ENCODE measurements at places on chromosomes 11 and 22.
A peak's percentile ranks its signal among the peaks of the same experiment; 100 is the strongest.

- peak; percentile 26 for DNase-seq
These were observed 40.7 kb downstream of the CSTPP1 start for GRCh38 chr11:46977038-46977813.

DNA sequence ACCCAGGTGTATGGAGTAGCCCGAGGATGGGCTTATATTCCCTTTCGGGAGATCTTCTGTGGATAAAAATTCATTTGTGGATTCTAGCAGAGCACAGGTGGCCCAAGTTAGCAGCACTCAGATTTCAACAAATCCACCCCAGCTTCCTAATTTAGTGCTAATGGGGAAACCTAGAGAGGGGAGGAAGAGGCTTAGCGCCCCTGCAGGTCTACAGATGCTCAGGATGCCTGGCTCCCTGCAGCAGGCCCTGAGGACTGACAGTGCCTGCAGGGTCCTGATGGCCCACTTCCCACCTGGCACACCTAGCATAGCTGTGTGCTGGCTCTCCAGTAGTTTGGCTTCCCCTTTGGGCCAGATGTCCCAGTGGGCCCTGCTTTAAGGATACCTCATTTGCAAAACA, 6.5 kb downstream of the DGAT2 start:
- DNase-seq = no peak

DNA sequence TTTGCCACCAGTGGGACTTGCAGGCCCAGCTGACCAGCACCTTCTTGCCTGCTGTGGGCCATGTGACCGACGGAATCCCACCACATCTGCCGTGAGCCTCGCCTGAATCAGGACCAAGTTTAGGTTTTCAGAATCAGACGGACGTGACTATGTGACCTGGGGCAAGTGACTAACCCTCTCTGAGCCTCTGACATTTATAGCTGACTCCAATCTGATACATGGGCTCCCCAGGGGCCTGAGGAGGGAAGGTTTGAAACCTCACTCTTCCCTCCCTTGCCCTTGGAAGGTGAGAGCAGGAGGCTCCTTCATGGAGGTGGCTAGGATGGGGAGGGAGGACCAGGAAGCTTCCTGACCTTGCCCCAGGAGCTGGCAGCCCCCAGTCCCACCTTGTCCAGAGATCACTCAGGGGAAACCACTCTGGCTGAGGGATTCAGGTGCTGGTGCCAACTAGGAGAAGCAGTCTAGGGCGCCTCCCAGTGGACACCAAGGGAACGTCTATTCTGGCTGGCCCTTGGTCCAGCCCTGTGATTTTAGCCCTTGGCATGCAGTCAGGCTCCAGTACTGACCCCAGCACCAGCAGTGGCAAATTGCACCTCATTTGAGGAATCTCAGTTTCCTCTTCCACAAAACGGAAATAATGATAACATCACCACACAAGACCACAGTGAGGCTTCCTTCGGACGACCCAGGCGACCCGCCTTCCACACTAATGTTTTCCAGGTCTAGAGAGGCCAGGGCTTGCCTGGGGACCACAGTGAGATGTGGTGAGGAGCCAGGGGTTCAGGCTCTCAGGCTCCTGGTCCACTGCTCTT, 47.2 kb upstream of the SYT7 start:
- DNase-seq = peak; percentile 16

- no peak for DNase-seq
These were observed 13.0 kb upstream of the MYEOV start for GRCh38 chr11:69280994-69281393.

- no peak for DNase-seq
These were observed 237.8 kb downstream of the TBC1D22A start for GRCh38 chr22:47000256-47000655.

GRCh38 chr11:56089697-56090096, 3.4 kb upstream of the OR8I2 start:
- no peak for DNase-seq

GRCh38 chr11:68004551-68005335, 846 bp upstream of the UNC93B1 start:
- no peak for DNase-seq

DNA sequence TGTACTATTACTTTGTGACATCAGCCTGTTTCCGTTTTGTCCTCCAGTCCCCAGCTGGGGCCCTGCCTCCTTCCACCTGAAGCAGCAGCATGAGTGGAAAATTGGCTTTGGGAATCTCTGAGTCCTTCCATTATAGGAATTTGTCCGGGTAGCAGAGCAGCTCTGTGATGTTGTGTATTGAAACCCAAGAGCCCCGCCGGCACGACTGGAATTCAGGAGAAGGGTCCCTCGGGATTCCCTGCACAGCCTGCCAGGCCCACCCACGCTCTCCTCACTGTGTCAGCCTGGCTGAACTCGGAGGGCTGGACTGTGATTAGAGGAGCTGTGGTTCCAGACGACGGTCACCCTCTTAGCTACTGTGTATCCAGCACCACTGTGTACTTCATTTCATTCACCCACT, 18.8 kb upstream of the TSPAN18 start:
- DNase-seq = no peak

- DNase-seq = no peak
These were observed 49.4 kb downstream of the MN1 start for GRCh38 chr22:27752141-27752540.

GRCh38 chr11:103878646-103879045, 157.8 kb upstream of the DDI1 start:
- DNase-seq = no peak

GRCh38 chr11:15837901-15838489, 518.4 kb downstream of the SOX6 start:
- DNase-seq = no peak

GRCh38 chr11:2189938-2190656, 18.5 kb upstream of the TH start:
- DNase-seq = no peak

DNA sequence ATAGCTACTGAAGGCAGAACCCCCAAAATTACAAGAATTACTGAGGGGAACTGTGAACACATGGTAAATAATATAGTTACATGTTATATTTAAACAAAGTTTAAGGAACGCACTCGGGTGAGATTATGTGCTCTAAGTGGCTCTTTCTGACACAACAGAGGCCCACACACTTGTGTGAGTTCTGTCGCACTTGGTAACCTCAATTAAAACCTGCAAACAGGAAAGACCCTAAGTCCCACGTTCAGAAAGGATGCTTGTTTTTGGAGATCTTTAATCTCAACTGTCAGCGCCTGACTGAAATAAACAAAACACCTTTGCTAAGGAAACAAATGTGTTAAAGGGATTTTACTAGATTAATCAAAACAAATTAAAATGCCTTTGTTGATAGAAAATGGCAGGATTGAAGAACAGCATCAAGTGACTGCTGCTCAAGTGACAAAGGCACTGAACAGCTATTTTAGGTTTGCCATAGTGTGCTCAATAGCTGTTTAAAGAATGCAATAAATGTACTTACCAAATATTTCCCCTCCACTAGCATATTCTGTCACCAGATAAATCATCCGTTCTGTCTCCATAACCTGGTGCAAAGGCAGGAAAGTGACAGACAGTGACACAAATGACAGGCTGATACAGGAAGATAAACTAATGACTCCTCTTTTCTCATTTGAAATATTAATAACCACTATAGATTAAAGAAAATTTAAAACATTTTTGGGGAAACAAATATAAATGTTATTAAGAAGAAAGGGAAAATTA, 116.3 kb upstream of the APOA1 start:
- no peak for DNase-seq

- DNase-seq = no peak
These were observed 40.1 kb downstream of the REXO2 start for GRCh38 chr11:114479331-114479730.

DNA sequence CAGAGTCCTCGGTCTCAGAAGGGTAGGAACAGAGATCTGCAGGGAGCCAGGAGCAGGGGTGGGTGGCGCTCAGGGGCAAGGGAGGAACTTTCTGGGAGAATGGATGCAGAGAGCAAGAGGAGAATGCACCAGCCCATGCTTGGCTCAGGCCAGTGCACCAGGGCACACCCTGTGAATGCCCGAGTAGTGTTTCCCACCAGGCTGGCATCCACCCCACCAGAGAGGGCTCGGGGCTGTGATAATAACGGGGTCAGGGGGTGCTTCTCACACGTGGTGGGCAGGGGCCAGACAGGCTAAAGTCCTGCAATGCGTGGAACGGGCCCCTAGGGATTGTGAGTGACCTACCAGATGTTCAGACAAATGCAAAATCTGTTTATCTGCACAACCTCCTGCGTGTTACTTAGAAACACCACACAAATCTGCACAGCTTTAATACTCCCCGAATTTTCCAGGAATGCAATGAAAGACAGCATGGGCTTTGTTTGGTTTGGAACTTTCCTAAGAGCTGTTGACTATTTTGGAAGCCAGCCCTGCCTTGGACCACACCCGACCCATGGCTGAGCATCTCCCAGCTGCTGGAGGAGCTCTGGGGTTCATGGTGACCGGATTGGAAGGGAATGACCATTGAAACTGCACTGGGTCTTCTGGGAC, 368.3 kb downstream of the SHANK2 start:
- DNase-seq = no peak

DNA sequence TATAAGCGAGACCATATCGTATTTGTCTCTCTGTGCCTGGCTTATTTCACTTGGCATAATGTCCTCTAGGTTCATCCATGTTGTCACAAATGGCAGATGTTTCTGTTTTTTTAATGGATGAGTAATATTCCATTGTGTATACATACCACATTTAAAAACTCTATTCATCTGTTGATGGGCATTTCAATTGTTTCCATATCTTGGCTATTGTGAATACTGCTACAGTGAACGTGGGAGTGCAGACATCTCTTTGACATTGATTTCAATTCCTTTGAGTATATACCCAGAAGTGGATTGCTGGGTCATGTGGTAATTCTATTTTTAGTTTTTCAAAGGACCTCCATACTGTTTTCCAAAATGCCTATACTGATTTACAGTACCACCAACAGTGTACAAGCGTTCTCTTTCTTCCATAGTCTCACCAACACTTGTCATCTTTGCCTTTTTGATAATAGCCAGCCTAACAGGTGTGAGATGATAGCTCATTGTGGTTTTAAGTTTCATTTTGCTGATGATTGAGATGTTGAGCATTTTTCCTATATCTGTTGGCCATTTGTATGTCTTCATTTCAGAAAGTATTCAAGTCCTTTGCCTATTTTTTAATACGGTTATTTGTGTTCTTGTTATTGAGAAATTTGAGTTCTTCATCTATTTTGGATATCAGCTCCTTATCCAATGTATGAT, 194.7 kb upstream of the E2F8 start:
- no peak for DNase-seq

GRCh38 chr22:30866811-30867271, 101.7 kb downstream of the MORC2 start:
- DNase-seq = no peak

- DNase-seq = no peak
These were observed 503.2 kb upstream of the B3GAT1 start for GRCh38 chr11:134915212-134915611.

DNA sequence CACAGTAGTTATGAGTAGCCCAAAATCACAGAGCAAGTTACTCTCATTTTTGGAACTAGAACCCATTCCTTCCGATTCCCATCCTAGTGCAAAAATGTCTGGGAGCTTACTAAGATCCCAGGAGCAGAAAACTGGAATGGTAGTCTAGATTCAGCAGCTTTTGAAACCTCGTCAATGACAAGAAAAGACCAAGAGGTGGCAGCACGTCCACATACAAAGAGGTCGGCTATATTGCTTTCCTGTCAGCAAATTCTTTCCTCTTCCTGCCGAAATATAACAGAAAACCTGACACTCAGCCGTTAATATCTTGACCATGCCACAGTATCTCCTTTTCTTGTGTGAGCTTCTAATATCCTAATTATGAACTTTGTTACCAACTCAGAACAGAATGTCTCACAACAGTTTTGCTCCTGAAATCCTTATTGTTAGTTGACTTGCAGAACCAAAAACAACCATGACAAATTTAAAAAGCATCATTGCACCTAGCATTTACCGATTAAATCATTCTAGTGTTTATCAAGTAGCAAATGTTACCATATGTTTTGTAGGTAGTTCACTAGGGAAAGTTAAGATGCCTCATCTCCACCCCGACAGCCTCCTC, 92.8 kb upstream of the OR9G4 start:
- peak; percentile 66 for DNase-seq

- no peak for DNase-seq
These were observed 45.0 kb downstream of the CASP12 start for GRCh38 chr11:104853276-104853675.

DNA sequence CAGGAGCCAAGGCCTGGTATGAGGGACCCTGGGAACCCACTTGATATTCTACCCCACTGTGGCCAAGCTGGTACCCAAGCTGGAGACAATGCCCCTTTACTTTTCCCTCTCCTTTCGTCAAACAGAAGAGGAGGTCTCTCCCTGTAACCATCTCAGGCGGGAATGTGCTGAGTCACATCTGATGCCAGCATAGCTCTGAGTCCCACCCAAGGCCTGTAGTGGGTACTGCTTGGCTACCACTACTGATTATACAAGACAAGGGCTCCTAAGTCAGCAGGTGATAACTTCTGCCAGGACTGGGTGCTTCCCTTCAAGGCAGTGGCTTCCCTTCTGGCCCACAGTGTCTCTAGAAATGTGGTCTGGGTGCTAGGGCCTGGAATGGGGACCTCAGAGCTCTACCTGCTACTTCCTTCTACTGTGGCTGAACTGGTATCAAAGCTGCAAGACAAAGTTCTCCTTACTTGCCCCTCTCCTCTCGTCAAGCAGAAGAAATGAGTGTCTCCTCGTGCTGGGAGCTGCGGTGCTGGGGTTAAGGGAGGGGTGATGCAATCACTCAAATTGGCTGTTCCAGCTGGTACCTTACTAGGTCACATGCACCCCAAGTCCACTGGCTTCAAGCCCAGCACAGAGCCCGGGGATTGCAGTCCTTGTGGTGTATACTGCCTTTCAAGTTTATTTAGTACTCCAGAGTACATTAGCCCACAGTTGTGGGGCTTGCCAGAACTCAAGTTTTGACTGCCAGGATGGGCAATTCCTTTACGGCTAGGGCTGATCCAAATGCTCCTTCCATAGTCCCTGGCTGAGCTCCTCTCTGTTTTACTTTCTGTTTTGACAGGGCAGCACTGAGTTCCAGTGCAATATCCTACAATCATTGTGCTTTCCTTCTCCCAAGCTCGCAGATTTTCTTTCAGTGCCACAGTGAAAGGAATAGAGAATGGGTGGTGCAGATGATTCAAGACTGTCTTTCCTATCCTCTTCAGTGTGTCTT, 419.7 kb upstream of the CNTN5 start:
- no peak for DNase-seq

GRCh38 chr11:111633756-111634362, 31.6 kb downstream of the SIK2 start:
- no peak for DNase-seq

Data from DMS153 (cell line).